ENCODE measurements at places on chromosomes 6 and 20.

GRCh38 chr6:36241728-36242127 lies 28.1 kb upstream of the PNPLA1 start:
- H3K36me3 ChIP-seq, result no peaks in the 10 kb centered on the region
- DNase-seq, result no peak
- H3K4me3 ChIP-seq, result no peak overlapping the region
- peaks cover 16% of the 10 kb centered on the region for H3K4me1 ChIP-seq
- H3K27ac ChIP-seq, result no peak overlapping the region

DNA sequence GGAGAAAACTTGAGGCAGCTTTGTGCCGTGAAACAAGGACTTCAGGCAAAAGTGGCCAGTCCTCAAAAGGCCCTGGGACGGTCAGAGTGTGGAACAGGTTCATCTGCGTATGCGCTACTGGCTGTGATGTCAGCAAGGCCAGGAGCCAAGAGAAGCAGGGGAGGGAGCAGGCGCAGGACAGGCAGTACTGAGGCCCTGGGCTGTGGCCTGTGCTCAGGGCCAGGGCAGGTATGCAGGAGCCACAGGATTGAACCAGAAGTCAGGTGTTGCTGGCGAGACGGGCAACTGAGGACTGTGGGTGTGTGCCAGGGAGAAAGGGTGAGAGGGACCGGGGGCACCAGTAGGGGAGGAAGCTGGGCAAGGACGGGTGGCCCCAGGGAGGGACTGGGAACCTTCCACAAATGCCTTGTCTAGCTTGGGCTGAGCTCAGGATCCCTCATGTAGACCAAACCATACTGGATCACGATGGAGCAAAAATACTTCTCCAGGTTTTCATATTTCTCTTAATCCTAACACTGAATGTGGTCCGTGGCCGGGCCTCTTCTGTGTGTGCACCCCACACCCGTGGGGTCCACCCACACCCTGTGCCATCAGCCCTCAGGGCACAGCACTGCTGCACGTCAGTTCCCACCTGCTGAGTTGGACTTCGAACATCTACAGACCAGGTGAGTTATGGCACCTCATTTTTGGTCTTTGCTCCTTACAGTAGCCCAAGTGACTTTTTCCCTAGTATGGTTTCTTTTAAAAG lies 46.9 kb downstream of the GINS1 start:
- H3K27ac ChIP-seq, result no peak overlapping the region
- H3K4me3 ChIP-seq, result no peak overlapping the region
- H3K27me3 ChIP-seq, result no peaks in the 10 kb centered on the region
- DNase-seq, result no peak
- no peaks in the 10 kb centered on the region for H3K4me1 ChIP-seq
- H3K36me3 ChIP-seq, result peaks cover 45% of the 10 kb centered on the region

- H3K27ac ChIP-seq, result no peak overlapping the region
- no peak overlapping the region for H3K4me3 ChIP-seq
- no peaks in the 10 kb centered on the region for H3K4me1 ChIP-seq
- no peaks in the 10 kb centered on the region for H3K27me3 ChIP-seq
These were observed 5.8 kb upstream of the KIAA0408 start for GRCh38 chr6:127464881-127465459.

GRCh38 chr20:32603046-32603726 lies 18.1 kb upstream of the NOL4L start:
- DNase-seq, result peak; percentile 15
- no peak overlapping the region for H3K4me3 ChIP-seq
- H3K27ac ChIP-seq, result no peak overlapping the region
- no peaks in the 10 kb centered on the region for H3K27me3 ChIP-seq
- no peaks in the 10 kb centered on the region for H3K36me3 ChIP-seq

GRCh38 chr20:17636523-17637412 lies 45.3 kb downstream of the RRBP1 start:
- no peaks in the 10 kb centered on the region for H3K4me1 ChIP-seq
- H3K4me3 ChIP-seq, result no peak overlapping the region
- DNase-seq, result no peak
- H3K36me3 ChIP-seq, result peaks cover 94% of the 10 kb centered on the region

- peaks cover 55% of the 10 kb centered on the region for H3K27me3 ChIP-seq
- DNase-seq, result no peak
- no peaks in the 10 kb centered on the region for H3K36me3 ChIP-seq
- no peak overlapping the region for H3K27ac ChIP-seq
- H3K4me3 ChIP-seq, result peak overlapping the region; percentile 29
These were observed 7.9 kb downstream of the NKX2-2 start for GRCh38 chr20:21505810-21506530.

DNA sequence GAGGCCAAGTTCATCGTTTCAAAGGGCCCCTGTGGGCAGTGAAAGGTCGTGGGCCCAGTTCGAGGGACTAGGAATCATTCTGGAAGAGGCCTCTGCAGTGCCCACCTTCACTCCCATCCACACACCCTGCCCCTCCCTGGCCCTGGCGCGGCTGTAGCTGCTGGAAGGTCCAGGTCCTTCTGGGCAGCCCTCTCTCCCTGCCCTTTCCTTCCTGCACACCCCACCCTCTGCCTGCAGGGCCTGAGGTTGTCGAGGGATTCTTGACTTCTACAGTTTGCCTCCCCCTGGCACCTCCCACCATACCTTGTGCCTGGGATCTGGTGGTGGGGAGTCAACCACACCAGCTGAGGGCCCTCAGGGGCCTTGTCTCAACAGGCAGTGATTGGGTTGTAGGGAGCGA lies 4.5 kb upstream of the MYT1 start:
- H3K27me3 ChIP-seq, result peaks cover 13% of the 10 kb centered on the region
- H3K4me1 ChIP-seq, result no peaks in the 10 kb centered on the region
- DNase-seq, result no peak
- H3K27ac ChIP-seq, result no peak overlapping the region

DNA sequence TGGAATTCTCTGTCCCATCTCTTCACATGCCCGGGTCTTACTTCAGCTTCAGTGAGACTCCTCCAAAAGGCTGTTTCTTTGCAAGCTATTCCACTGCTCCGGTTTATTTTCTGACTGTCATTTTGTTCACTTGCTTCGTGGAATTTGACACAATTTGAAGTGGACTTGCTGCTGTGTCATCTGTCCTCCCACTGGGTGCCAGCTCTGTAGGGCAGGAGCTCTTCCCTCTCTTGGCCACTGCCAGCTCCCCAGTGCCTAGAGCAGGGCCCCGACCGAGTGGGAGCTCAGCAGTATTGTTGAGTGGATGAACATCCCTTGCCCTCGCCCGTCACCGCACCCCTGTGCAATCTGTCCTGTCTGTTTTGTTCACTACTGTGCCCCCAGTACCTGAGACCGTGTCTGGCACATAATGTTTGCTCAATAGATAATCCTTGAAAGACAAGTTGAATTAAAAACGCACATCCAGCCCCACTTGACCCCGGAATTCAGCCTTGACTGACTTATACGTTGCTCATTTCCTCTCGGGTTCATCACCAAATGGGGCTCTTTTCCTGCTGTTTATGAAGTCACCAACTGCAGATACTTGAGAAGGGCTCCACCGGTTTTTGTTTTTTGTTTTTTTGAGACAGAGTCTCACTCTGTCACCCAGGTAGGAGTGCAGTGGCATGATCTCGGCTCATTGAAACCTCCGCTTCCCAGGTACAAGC lies 170.3 kb upstream of the KCNG1 start:
- H3K27me3 ChIP-seq, result no peaks in the 10 kb centered on the region
- H3K4me3 ChIP-seq, result no peak overlapping the region
- no peaks in the 10 kb centered on the region for H3K36me3 ChIP-seq

- no peak overlapping the region for H3K4me3 ChIP-seq
- no peak overlapping the region for H3K27ac ChIP-seq
- H3K4me1 ChIP-seq, result no peaks in the 10 kb centered on the region
- no peaks in the 10 kb centered on the region for H3K27me3 ChIP-seq
- H3K36me3 ChIP-seq, result no peaks in the 10 kb centered on the region
These were observed 12.4 kb downstream of the ZNF341 start for GRCh38 chr20:33744181-33744580.

DNA sequence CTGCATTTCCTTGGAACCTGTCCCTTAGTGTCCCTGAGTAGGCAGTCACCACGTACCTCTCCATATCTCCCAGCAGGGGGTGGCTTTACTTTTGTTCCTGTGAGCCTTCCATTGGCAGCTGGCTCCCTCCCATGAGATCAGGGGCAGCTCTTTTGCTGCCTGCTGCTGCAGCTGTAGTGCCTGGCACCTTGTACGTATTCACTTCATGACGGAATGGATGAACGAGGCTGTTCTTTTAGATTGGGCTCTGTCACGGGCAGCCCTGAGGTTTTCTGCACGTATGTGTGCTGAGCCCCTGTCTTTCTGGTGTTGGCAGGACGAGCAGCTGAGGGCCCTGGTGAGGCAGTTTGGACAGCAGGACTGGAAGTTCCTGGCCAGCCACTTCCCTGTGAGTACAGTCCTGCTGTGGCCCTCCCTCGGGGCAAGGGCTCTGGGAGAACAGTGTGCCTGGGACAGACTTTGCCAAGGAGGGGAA lies 14.6 kb downstream of the MYBL2 start:
- peaks cover 17% of the 10 kb centered on the region for H3K36me3 ChIP-seq
- no peak overlapping the region for H3K4me3 ChIP-seq
- DNase-seq, result no peak
- H3K27ac ChIP-seq, result no peak overlapping the region

- no peak overlapping the region for H3K4me3 ChIP-seq
- H3K4me1 ChIP-seq, result no peaks in the 10 kb centered on the region
- H3K36me3 ChIP-seq, result no peaks in the 10 kb centered on the region
- no peaks in the 10 kb centered on the region for H3K27me3 ChIP-seq
These were observed 392.1 kb upstream of the HSF2 start for GRCh38 chr6:122007339-122007738.

DNA sequence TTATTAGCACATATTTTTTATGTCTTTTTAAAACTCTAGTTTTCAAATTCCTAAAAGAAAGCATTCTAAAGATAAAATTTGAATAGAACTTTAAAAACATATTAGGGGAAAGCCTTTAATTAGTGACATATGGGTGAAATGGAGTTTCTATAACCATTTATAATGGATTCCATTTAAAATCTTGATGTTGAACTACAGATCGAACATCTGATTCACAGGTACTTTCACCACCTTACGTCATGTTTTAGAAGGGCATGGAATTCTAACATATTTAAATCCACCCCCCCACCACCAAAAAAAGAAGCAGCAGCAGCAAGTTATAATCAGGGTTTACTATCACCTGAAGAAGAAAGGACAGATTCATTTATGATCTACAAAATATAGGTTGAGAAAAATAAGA lies 298.4 kb downstream of the SMOC2 start:
- no peak overlapping the region for H3K27ac ChIP-seq
- no peaks in the 10 kb centered on the region for H3K36me3 ChIP-seq
- no peaks in the 10 kb centered on the region for H3K27me3 ChIP-seq
- peaks cover 4% of the 10 kb centered on the region for H3K4me1 ChIP-seq
- no peak overlapping the region for H3K4me3 ChIP-seq
- DNase-seq, result no peak

GRCh38 chr6:47545223-47545622 lies 67.6 kb downstream of the CD2AP start:
- H3K4me3 ChIP-seq, result no peak overlapping the region
- H3K27me3 ChIP-seq, result no peaks in the 10 kb centered on the region
- H3K27ac ChIP-seq, result no peak overlapping the region
- H3K4me1 ChIP-seq, result no peaks in the 10 kb centered on the region

DNA sequence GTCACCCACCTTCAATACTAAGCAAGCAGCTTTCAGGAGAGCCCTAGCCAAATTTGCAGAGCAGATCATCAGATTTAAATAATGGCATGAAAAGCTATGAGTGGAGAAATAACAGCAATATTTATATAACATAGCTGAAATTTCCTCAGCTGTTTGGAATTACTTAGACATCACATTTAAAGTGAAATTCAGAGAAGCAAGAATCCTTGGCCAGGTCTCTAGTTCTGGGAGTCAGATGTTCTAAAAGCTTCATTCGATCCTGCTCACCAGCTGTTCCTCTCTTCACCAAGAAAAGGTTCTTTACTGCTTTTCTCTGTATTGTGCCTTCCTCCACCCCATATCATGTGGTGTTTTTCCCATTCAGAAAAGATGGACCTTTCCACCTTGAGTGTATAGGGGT lies 152.3 kb upstream of the JAG1 start:
- no peak overlapping the region for H3K27ac ChIP-seq
- DNase-seq, result no peak
- H3K4me1 ChIP-seq, result no peaks in the 10 kb centered on the region
- no peaks in the 10 kb centered on the region for H3K36me3 ChIP-seq

DNA sequence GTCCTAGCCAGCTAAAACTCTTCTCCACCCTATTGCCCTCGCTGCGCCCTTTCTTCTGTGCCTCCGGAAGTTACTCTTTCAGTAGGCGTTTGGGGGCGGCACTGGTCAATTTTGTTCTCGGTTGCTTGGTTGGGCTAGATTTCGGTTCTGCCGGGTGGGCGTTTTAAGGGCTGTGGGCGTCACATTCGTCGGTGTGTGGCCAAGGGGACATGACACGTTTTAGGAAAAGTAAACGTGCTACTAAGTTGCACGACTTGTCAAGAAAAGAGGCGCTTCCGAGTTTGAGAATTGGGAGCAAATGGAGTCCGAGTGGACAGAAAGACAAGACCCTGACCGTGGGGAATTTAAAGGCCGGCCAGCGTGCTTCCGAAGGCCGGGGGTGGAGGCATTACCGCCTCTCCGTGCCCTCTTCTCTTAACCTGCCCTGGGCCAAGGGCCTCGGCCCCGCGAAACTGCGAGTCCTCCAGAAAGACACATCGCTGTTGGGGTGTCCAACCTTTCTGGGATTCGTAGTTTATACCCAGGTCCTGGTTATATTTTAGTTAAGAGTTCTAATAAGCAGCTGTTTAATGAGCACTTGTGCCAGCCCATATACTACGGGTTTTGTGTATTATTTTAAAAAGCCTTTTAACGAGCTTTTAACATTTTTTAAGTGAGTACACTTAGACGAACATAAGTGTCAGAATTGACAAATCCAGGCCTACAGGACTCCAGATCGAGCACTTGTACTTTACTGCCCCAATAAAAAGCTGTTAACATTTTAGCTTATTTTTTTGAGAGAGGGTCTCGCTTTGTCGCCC lies 664 bp upstream of the BAG6 start:
- peak overlapping the region; percentile 90 for H3K4me3 ChIP-seq
- H3K4me1 ChIP-seq, result peaks cover 6% of the 10 kb centered on the region
- H3K27ac ChIP-seq, result peak overlapping the region; percentile 93
- no peaks in the 10 kb centered on the region for H3K27me3 ChIP-seq

DNA sequence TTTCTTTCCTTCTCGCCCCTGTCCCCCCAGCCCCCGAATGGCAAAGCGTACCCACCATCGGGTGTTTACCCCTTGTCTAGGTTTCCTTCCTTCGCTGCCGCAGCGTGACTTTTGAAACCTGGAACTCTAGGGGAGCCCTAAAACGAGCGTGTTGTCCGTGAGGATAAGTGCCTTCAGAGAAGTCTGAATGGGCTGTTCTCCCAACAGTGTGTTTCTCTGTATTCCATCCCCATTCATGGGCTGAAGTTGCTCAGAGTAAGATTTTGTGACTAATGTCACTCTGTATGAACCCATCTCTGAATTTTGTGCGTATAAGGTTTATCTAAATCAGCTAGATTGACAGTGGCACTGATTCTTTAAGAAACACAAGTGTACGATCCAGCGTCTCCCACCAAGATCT lies 949 bp downstream of the MACROD2 start:
- peaks cover 7% of the 10 kb centered on the region for H3K27me3 ChIP-seq
- H3K4me1 ChIP-seq, result no peaks in the 10 kb centered on the region
- peak overlapping the region; percentile 86 for H3K4me3 ChIP-seq

GRCh38 chr20:48630342-48631075 lies 197.3 kb downstream of the PREX1 start:
- no peaks in the 10 kb centered on the region for H3K4me1 ChIP-seq
- DNase-seq, result no peak
- H3K4me3 ChIP-seq, result no peak overlapping the region
- no peaks in the 10 kb centered on the region for H3K27me3 ChIP-seq

GRCh38 chr6:166379800-166380199 lies 2.9 kb downstream of the MPC1 start:
- DNase-seq, result no peak
- no peak overlapping the region for H3K4me3 ChIP-seq
- no peaks in the 10 kb centered on the region for H3K36me3 ChIP-seq
- no peak overlapping the region for H3K27ac ChIP-seq
- H3K4me1 ChIP-seq, result peaks cover 4% of the 10 kb centered on the region

GRCh38 chr20:18090044-18090443 lies 32.3 kb upstream of the OVOL2 start:
- H3K36me3 ChIP-seq, result no peaks in the 10 kb centered on the region
- H3K27me3 ChIP-seq, result no peaks in the 10 kb centered on the region
- no peak for DNase-seq
- H3K4me3 ChIP-seq, result no peak overlapping the region
- H3K4me1 ChIP-seq, result peaks cover 6% of the 10 kb centered on the region

Data from trophoblast cell (in vitro differentiated cells and primary cell).